Daoy (cell line): ENCODE measurements at places on chromosomes 6 and 20. TPM values are rescaled to one million over a fixed set of nuclear protein-coding genes. Genes with fewer than 3 reads are reported as not detected.

GRCh38 chr6:121868206-121868605, 432.8 kb downstream of the GJA1 start:
- no peak for DNase-seq

DNA sequence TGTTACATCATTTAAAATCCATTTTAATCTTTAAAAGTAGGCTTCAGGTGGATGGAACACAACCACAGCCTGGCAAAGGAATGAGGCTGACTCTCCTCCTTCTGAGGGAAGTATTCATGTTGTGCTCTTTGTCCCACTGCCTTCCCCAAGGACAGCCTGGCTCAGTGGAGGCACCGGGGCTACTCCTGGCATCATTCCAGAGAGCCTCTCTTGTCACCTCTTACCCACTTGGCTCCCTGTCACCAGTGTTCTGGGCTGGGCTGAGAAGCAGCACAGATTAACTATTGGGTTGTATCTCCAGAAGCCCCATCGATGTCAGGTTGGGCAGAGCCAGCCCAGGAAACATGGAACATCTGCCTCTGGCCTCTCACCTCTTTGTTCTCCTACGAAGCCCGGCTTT, 10.7 kb upstream of the TP53INP2 start:
- DNase-seq: no peak

GRCh38 chr6:27575594-27576361, 102.9 kb upstream of the ZNF184 start:
- DNase-seq: peak; percentile 83

The TSBP1 gene
- total RNA-seq: not detected in 2 replicates

DNA sequence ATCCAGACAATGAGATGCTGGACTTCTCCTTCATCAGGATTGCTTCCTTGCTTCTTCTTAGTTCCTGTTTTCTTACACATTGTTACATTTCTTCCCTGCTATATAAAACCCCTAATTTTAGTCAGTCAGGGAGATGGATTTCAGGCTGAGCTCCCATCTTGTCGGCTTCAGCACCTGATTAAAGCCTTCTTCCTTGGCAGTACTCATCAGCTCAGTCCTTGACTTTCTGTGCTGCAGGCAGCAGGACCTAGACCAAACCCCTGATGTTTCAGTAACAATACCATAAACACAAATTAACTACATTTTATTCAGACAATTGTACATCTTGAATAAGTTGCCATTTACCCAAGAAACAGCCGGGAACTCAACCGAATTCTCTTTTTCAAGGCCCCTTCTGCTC, 156.4 kb upstream of the RREB1 start:
- DNase-seq: no peak

DNA sequence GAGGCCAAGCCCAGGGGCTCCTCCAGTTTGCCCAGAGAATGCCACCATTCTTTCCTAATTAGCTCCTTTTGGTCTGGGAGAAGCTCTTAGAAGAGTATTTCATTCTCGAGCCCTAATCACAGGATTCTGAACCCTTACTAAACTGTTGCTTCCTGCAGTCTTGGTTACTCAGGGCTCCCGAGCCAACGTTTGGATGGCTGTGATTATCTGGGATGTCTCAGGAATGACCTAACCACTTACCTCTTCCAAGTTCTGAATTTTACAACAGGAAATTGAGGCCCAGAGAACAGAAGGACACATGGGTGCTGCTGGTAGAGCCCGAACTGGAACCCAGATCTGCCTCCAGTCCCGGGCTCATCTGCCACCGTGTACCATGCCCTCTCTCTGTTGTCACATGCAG, 22.2 kb upstream of the PNPLA1 start:
- peak; percentile 37 for DNase-seq

- no peak for DNase-seq
Measured at GRCh38 chr6:52635049-52635577, 35.8 kb upstream of the TMEM14A start.

GRCh38 chr6:138726066-138726756, 47.4 kb upstream of the CCDC28A start:
- no peak for DNase-seq

DNA sequence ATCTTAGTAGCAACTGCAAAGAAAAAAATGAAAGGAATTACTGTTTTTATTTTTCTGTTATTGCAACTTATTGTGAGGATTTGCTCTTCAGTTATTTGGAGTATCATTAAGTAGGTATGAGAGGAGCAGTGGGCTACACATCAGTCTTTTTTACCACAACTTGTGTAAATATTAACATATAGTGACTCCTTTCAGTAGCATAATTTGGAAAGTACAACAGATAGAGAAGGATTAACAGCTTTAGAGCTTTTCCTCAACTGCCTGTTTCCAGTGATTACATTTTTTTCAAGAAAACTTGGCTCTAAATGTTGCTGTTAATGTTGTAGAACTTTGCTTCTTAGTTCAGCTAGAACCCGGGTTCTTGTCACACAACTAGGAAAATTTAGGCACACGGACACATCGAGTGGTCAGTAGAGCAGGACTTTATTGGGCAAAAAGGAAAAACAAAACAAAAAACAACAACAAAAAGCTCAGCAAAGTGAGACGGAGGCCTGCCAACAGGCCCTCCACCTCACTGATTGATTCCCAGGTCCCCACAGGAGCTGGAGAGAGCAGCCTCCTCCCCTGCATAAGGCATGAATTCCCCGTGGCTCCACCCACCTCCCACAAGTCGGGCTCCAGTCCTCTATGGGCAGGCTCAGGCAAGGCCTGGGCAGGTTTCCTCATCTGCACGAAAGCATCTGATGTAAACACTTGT, 75.1 kb downstream of the ADGRG6 start:
- DNase-seq: peak; percentile 37

The C6orf58 gene
- total RNA-seq: 0.39 and 0.69 TPM in 2 replicates

DNA sequence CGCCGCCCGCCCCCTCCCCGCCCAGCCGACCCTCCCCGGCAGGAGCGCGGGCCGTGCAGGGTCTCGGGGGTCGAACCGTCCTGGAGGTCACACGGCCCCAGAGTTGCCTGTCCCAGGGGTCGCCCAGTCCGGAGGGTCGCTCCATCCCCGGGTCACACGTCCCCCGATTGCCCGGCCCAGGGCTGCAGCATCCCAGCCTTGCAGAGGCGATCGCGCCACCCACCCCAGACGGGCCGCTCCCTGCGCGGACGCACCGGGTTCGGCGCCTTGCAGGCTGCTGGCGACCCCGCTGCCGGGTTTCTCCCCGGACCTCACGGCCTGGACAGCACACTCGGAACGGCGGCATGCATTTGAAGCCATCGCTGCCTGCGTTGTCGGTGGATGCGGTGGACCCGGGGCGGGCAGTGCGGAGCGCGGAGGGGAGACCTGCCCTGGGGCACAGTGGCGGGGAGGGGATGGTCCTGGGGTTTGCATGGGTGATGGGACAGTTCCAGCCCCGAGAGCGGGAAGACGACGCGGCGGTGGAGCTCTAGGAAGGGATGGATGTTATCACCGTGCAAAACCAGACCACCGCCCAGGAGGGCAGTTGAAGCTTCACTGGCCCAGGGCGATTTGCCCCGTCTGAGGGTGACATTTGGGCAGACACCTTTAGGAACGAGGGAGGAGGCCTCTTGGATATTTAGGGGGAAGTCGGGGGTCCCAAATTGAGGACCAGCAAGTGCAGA, 22.7 kb upstream of the FRMD1 start:
- DNase-seq: no peak

GRCh38 chr6:15336900-15337560, 91.2 kb downstream of the JARID2 start:
- DNase-seq: no peak

- DNase-seq: peak; percentile 46
Measured at GRCh38 chr20:37276494-37277252, 12.8 kb upstream of the MANBAL start.

- DNase-seq: peak; percentile 6
Measured at GRCh38 chr6:23620911-23621401, 505.1 kb upstream of the NRSN1 start.

GRCh38 chr6:87701676-87702588, at the start of gene AKIRIN2:
TSS of gene AKIRIN2 (minus strand) at chr6:87702233. CDS start at chr6:87701684, 549 bp downstream.
- DNase-seq: peak; percentile 96

- no peak for DNase-seq
Measured at GRCh38 chr6:22627644-22628043, 58.3 kb downstream of the HDGFL1 start.

The WASF1 gene
- 9.5 and 9.7 TPM in 2 replicates for total RNA-seq

The DIDO1 gene
- total RNA-seq: 20.6 and 21.4 TPM in 2 replicates

- no peak for DNase-seq
Measured at GRCh38 chr6:15077006-15077405, 168.9 kb upstream of the JARID2 start.

- no peak for DNase-seq
Measured at GRCh38 chr20:5196149-5196548, 69.3 kb downstream of the CDS2 start.

- peak; percentile 19 for DNase-seq
Measured at GRCh38 chr20:46060301-46060881, 29.4 kb downstream of the NCOA5 start.

GRCh38 chr20:62123450-62124118, 1.3 kb downstream of the LSM14B start:
- no peak for DNase-seq

- no peak for DNase-seq
Measured at GRCh38 chr20:46674253-46675083, 14.8 kb downstream of the TP53RK start.

- no peak for DNase-seq
Measured at GRCh38 chr20:38715646-38716045, 8.6 kb upstream of the SLC32A1 start.

DNA sequence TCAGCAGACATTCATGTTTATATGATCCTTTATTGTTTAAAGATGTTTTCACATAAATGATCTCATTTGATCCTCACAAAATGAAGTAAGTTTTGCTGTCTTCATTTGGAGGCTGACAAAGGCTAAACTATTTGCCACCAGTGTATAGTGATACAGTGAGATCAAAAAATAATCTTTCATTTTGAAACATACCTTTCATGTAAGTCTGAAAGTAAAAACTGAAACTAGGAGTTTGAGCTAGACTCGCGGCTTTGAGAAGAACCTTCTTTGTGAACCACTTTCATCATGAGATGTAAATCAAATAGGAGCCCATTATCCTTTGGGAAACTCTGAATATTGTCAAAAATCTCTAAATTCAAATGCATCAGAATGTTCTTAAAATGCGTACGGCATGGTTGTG, 40.3 kb upstream of the SPTLC3 start:
- no peak for DNase-seq

DNA sequence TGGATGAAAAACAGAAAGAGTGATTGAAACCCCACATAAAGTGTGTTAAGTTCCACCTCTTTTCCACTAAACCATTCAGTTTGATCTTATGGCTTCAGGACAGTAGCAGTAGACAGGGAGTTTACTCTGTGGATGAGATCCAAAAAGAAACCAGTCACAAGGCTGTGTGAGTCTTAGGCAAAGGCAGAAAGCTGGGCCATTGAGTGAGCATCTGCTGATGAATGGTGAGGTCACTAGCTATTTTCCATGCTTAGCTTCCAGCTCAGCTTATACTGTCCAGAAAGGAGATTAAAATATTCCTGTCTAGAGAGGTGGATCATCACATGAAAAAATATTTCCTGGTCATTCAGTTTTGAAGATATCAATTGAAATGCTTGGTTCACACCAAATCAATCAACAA, 1643.9 kb downstream of the HACE1 start:
- no peak for DNase-seq

DNA sequence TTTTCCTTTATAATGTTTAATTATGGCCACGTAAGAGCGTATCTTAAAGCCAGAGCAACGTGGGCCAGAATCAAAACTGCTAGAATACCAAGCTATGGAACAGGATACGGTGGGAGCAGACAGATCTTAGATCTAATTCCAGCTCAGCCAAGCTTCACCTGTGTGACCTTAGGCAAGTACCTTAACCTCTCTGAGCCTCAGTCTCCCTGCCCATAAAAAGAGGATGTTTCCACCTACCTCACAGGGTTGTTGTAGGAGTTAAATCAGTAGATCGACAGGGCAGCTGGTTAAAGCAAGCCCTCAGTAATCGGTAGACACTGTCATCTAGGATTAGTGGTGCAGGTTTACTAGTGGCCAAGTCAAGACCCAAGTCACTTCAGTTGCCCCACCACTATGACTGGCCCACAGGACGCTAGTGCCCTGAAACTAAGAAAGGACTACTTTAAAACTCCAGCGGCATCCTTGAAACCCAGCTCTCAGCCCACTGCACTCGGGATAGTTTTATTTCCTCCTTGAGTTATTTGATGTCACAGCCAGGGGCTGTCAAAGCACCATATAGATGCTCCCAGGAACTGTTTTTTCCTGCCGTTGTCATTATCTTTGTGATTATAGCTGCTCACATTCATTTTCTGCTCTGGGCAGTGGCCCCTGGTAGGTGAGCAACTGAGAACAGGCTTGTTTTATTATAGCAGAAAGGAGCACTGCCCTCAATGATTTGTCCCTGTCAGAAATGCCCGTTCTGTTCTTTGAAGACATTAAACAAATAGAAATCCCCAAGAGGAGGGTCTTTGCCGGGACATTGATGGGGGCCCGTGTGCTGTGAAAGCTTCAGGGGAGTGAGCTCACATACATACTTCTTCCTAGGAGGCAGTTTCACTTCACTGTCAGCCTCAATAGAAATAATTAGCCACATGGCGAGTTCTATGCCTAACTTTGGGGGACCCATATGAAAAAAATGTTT, 63.1 kb downstream of the ISM1 start:
- DNase-seq: no peak

DNA sequence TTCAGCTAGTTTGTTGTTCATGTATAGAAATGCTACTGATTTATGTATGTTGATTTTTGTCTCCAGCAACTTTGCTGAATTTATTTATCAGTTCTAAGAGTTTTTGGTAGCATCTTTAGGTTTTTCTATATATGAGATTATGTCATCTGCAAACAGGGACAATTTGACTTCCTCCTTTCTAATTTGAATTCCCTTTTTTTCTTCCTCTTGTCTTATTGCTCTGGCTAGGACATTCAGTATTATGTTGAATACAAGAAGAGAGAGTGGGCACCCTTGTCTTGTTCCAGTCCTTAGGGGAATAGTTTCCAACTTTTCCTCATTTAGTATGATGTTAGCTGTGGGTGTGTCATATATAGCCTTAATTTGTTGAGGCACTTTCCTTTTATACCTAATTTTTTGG, 58.2 kb downstream of the CDH26 start:
- no peak for DNase-seq

The CLIC5 gene
- 0.11 TPM in 1 of 2 replicates, not detected in the other for total RNA-seq

The ARMC2 gene
- total RNA-seq: 1.0 and 4.0 TPM in 2 replicates

DNA sequence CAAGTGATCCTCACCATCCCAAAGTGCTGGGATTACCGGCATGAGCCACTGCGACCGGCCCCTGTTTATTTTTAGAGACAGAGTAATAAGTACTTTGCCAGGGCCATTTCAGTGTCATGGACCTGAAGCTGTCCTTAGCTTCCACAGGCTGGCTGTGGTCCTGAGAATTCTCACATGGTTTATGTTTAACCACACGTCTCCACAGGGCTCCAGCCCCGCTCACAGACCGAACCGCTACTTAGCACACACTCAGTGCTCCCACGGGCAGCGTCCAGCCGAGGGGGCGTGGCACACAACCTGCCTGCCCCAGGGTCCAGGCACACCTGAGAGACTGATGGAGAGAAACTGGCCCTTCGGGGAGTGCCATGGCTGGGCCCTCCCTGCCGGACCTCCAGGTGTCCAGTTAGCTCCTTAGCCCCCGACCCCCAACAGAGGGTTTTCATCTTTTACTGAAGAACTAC, 11.7 kb downstream of the ACSS1 start:
- no peak for DNase-seq
